Cardiac fibroblast (primary cell): ENCODE measurements at places on chromosomes 2 and 18.

DNA sequence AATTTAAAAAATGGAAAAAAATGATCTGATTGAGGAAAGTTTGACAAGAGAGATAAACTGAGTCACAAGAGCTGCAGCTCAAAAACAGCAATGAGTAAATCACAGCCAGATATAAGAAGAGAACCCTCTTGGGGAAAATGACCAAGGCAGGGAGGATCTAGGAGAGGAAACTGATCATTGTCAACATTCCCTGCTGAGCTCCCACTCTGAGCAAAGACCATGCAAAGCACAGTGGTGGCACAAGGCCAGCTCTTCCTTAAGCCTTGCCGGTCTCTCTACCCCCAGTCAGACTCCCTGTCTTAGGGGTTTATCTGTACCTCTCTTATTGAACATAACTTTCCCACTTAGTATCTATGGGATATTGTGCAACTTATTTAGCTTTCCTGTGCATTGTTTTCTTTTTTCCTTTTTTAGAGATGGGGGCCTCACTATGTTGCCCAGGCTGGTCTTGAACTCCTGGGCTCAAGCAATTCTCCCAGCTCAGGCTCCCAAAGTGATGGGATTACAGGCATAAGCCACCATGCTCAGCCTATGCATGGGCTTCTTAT, 54.0 kb upstream of the PPP1CB start:
- no peak for DNase-seq

DNA sequence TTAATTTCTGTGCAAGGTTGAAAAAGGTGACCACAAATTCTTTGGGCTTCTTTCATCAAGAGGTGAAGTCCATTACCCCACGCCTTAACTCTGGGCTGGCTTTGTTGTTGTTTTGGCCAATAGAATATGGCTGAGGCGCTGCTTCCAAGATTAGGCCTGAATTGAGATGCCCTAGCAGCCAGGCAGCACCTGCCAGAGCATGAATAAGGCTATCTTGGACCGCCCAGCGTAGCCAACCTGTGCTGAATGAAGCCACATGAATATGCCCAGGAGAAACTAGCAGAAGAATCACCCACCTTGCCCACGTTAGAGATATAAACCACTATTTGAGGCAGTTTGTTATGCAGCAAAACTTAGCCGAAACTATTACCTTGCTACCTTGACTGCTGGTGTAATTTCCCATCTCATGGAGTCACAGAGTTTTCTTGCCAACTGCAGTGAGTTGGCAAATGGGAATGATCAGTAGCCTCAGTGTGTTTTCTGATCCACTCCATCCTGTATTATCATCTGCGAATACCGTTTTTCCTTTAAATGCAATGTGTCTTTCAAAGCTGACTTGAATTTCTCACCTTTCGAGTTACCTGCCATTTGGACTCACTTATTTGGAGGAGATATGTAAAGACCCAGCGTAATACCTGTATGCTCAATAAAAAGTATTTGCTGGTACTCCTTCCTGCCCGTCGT, 679 bp downstream of the TSGA10 start:
- DNase-seq = peak; percentile 7

DNA sequence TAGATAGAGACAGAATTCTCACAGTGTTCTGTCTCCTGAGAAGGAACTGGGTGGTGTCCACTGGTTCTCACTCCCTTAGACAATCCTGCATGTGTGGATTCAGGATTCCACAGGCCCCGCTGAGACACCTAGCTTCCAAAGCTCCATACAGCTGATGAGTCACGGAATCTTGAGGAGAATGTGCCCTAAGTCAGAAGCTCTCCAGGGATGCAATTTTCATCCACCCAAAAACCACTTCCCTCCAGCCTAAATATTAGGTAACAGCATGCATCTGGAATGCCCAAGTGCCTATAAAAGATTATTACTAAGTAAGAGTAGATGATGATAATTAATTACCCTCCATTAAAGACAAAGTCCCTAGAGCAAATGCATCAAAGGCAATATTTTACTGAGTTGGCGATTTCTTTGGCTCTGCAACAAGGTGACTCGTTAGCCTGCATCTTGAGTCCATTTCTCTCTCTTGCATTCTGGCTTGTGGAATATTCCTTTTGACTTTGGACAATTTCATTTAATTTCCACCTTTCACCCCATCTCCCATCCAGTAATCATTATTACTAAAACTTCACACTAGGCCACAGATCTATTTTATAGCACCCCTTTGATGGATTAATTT, 475.1 kb downstream of the TNS1 start:
- DNase-seq = peak; percentile 28

GRCh38 chr18:61360404-61361383, 27.5 kb downstream of the CDH20 start:
- DNase-seq = no peak

DNA sequence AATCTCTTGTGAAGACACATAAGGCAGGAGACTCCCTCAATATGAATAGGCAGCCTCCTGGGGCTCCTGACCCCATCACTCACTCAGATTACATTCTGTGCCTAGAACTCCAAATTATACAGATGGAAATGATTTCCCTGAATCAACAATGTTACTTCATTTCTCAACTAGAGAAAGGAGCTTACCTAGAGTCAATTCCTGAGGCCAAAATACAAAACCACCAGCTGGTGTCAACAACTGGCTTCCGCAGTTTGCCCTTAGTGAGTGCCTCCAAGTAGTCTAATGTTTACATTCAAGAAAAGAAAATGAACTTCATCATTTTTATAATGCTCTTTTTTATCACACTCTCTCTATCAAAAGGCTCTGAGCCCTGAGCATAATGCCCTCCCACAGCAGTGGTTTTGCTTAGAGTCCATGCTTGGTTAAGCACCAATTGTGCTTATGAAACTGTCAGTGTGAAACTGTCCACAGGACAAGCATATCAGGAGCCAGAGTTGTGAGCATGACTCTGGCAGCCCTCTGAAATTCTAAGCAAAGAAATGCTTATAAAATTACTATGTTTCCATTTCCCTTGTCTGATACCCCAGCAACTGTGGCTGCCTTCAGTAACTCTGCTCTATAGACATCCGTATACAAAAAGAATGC, 305.7 kb upstream of the PKDCC start:
- DNase-seq = no peak

DNA sequence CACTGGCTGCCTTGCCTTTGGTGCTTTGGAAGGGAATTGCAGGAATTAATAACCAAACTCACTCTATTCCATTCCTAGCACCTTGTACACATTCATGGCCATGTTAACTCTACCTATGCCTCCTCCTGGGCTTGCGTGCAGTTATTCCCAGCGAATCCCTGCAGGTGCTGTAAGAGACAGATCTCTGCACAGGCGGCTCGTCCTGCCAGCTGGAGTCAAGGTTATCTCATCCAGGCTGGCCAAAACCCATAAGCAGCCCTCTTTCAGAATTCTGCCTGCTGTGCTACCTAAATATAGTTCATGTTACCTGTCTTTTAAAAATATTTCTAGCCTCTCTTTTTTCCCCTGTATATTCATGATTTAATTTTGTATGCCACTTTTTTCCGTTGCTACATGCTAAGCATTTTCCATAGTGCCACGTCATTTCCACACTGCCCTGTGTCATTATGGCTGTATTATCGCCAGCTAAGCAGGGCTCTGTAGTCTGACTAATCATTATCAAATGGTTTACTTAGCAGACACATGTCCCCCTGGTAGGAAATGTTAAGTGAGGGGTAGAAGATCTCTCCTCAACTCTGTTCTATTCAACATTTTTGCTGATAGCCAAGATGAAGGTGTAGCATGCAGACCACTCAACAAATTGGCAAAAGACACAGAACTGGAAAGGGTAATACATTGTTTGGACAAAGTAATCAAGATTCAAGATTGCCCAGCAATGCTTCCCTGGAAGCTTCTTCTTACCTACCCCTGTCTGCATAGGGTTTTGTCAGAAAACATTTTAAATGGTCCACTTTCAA, 79.7 kb upstream of the TAF1B start:
- no peak for DNase-seq

- no peak for DNase-seq
Observed at GRCh38 chr2:216349366-216349765, 22.9 kb downstream of the MARCHF4 start.

DNA sequence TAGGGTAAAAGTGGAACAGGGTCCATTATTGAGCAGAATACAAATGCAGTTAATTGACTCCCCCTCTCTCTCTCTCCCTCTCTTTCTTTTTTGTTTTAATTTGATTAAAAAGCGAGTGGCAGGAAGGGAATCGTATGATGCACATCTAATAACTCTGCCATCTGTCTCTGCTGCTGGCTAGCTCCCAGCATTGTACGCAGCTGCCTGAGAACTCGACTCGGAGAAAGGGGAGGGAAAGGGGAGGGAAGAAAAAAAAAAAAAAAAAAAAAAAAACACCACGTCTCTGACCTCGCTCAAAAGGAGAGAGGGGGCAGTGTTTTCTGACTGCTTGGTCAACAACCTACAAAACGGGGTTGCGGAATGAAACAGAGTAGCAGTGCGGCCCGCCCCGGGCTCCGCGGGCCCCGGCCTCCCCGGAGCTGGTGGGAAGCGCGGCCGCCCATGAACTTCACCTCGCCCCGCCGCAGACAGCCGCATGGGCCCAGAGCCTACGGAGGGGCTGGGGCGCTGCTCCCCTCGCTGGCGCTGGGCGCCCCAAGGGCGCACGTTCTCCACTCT, 265.7 kb downstream of the TCF4 start:
- DNase-seq = peak; percentile 97

DNA sequence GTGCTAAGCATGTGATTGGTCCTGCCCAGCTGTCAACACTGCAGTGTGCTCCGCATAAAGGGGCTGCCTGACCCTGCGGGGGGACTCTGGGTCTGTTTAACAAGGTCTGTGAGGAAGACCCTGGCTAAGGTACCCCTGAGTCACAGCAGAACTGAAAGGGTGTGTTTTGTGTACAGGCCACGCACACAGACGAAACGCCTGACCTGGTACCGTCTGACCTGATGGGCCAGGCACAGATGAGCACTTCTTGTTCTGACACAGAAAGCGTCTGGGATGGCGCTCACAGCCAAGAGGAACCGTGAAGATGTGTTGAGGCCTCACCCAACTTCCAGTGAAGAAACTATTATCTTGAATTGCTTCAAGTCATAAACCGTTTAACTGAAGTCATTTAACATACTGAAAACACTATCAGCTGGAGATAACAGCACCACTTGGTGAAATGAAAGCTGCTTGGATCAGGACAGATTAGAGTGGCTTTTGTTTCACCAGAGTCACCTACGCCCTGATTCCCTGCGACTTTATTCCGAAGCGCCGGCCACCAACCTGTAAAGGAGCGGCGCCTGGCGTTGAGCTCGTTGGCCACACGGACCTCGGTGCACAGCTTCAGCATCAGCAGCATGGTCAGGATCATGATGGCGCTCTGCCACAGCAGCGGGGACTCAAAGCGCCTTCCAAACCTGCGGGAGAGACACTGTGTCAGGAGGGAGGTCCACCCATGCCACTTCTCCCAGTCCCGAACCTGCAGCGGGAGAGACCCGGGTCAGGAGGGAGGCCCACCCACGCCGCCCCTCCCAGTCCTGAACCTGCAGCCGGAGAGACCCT, 8.5 kb downstream of the SLC66A2 start:
- DNase-seq = no peak

- peak; percentile 69 for DNase-seq
Observed at GRCh38 chr2:229270551-229271410, at the start of gene PID1. Gene PID1 (minus strand): TSS chr2:229271287. CDS start chr2:229271043, 244 bp downstream.

GRCh38 chr2:59196491-59196890, 955.4 kb upstream of the FANCL start:
- peak; percentile 2 for DNase-seq
